ENCODE measurements at places on chromosomes 16 and 17.

GRCh38 chr17:17742688-17743390 lies 61.6 kb downstream of the RAI1 start:
- no peak for ATAC-seq

DNA sequence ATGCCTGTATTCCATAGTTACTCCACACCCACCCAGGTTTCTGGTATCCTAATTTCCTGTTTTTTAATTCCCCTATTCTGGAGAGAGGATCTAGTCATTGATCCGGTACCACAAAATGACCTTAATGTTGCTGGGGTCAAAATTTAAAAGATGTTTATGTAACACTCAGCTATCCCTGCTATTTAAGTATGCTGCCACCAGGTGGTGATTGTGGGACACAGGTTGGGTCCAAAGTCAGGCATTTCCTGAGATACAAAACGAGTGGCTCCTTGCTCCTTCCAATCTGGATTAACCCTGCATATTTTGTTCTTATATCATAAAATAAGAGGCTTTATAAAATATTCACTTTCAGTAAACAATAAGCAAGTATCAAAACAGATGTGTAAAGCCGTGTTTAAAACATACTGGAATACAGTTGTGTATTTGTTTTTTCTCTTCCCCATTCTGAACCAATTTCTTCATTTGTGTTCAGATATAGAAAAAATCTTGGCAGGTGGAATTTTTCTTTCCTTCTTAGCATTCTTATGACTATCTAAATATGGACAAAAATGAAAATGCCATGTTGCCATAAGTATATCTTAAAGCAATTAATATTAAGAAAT lies 16.3 kb downstream of the HS3ST4 start:
- no peak for ATAC-seq

- ATAC-seq: no peak
Measured at GRCh38 chr17:69581061-69581961, 166.8 kb downstream of the MAP2K6 start.

DNA sequence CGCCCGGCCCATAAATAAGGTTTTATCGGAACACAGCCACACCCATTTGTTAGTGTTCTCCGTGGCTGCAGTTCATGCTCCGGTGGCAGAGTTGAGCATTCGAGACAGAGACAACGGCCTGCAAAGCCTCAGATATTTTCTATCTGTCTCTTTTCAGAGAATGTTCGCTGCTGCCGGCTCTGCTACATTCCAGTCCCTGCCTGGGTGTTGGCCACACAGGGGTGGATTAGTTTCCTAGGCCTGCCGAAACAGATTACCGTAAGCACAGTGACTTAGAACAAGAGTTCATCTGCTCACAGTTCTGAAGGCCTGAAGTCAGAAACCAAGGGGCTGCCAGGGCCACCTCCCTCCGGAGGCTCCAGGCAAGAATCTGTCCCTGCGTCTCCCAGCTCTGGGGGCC lies 19.1 kb upstream of the GSG1L start:
- no peak for ATAC-seq

- ATAC-seq: no peak
Measured at GRCh38 chr16:56350491-56351405, 74.6 kb downstream of the AMFR start.

- ATAC-seq: no peak
Measured at GRCh38 chr17:30429155-30429554, 48.1 kb upstream of the GOSR1 start.

DNA sequence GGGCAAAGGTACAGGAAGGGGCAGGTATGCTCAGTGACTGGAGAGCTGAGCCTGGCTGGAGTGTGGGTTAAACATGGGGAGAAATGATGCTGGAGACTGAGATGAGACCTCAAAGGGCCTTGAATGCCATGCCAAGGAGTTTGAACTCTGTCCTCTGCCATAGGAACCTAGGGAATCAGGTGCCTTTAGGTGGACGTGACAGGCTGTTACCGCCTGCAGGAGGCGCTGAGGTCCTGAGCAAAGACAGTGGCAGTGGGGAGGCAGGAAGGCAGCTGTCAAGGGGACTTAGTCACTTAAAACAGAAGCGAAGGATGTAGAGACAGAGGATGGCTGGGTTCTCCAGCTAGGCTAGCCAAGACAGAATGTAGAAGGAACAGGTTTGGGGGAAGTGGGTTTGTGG lies 9.1 kb downstream of the PSMB3 start:
- ATAC-seq: peak; percentile 25

- no peak for ATAC-seq
Measured at GRCh38 chr17:45288825-45289224, 26.9 kb upstream of the SPATA32 start.

DNA sequence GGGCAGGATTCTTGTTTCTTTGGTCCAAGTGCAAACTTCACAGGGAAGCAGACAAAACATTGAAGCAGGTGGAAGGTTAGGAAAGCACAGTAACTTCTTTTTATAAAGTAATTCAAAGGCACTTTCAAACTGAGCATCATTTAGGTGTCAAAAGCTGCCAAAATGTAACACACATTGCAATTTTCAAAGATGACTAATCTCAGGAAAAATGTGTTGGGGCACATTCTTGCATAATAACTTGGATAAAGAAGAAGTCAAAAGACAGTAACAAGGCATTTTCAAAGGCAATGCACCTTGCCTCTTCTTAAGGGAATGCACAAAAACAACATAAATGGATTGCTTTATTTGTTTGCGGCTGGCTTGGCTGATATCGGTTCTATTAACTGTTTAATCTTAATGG lies 3.6 kb downstream of the KCNJ2 start:
- ATAC-seq: no peak

DNA sequence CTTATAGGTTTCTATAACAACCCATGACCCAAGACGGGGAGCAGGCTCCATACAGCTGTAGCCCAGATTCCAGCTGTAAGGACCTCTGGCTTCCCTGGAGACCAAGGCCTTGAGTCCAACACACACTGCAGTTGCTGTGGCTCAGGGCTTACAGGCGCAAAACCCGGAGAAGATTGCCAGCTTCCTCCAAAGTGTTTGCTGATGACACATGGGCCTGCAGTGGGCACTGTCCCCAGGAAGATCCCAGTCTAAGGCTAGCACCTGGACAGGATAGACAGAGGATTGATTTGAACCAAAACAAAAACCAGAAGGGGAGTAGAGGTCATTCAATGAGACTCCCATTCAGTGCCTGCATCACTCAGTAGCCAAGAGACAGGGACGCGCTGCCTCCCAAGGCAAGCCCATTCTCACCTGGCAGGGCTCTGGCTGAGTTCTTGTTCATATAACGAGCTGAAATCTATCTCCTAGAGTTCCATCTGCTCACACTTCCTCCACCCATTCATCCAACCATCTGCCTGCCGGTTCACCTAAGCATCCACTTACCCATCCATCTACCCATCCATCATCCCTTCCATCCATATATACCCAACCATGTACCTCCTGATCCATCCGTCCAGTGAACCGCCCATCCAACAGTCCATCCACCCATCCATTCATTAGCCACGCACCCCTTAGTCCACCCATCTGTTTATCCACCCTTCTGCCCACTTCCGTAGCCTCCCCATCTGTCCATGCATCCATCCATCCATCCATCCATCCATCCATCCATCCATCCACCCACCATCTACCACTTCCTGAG lies 10.2 kb downstream of the RAB11FIP4 start:
- ATAC-seq: no peak

GRCh38 chr16:50889276-50889675 lies 147.4 kb downstream of the CYLD start:
- no peak for ATAC-seq

DNA sequence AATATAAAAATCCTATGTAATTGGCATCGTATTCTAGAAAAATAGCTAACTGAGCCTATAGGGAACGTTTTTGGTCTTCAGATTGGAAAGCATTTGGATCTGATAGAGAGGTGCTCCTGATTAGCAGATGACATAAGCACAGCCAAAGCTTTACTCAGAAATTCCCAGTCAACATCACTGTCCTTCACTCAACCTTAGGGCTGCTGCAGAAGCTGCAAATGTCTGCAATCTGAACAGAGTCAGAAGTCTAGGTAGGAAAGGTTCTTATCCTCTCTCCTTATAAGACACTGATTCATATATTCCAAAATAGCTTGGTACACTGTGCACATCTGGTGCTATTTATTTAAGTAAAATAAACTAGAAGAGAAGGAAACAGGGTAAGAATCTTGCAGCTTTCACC lies 19.2 kb downstream of the STRADA start:
- no peak for ATAC-seq

DNA sequence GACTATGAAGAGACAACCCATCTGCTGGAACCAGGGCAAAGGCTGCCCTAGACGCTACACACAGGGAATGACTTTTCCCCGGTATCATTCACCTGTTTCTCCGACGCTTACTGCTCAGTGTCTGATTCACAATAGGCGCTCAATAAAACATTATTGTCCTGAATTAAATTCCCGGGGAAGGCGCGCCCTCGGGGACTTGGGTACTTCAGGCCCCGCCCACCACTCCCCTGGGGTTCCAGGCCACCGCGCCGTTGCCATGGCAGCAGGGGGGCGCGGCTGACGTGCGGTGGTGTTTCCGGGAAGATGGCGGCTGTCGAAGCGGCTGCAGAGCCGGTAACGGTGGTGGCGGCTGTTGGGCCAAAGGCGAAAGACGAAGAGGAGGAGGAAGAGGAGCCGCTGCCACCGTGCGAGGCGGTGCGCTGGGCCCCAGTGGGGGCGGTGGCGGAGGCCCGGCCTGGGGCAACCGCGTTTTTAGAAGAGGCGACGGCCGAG lies at the start of gene RUNDC1:
TSS of gene RUNDC1 (plus strand) at position 292 of the 492 bp plus-strand sequence. CDS start at position 304, 12 bp downstream.
- peak; percentile 82 for ATAC-seq

DNA sequence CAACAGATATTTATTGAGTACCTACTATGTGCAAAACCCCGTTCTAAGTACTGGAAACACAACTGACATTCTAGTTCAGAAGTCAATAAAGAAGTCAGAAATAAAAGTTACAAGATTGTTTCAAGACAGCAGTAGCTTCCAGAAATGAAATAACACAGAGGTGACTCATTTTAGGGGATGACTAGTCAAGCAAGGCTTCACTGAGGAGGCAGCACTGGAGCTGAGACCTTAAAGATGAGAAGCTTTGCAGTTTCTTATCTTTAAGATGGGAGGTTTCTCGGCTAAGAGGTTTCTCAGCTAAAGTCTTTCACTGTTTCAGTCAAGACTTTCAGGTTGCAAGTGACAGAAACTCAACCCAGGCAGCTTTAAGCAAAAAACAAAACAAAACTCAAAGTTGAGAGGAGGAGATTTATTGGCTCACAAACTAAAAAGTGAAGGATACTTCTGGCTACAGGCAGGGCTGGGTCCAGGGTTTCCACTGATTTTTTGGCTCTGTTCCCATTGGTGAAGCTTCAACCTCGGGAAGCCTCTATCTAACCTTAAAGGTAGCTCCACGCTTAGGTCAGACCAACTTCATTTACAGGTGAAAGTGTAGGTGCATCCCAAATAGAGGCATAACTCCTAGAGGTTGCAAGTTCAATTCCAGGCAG lies 7.4 kb upstream of the MMP2 start:
- ATAC-seq: peak; percentile 23

GRCh38 chr16:85162478-85163277 lies 50.4 kb upstream of the CIBAR2 start:
- ATAC-seq: no peak

DNA sequence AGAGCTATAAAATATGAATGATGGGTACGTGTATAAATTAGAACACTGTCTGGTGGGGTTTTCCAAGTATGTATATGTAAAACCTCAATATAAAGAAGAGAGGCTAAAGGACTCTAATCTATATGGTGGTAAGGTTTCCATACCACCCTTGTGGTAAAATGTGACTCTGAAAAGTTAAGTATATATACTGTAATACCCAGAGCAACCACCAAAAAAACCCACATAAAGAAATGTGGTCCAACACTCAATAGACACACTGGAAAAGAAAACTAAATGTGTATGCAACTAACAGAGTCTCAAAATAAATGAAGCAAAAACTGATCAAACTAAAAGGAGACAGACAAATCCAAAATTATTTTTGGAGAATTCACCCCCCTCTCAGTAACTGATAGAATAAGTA lies 72.2 kb downstream of the XPO6 start:
- peak; percentile 15 for ATAC-seq

DNA sequence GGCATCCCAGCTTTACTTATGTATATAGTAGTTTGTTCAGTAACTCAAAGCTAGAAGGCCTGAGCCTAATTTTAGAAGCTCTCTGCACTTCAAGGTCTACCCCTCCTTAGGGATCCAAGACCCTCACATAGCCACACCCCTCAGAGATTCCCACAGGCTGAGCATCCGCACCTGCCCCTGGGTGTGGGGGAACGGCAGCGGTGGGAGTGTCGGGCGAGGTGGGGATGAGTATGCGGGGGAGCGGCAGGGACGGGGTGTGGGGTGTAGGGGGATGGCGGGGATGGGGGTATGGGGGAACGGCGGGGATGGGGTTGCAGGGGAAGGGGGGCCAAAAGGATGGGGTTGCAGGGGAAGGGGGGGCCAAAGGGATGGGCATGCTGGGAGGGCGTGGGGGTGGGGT lies 24.9 kb upstream of the BEAN1 start:
- ATAC-seq: no peak

DNA sequence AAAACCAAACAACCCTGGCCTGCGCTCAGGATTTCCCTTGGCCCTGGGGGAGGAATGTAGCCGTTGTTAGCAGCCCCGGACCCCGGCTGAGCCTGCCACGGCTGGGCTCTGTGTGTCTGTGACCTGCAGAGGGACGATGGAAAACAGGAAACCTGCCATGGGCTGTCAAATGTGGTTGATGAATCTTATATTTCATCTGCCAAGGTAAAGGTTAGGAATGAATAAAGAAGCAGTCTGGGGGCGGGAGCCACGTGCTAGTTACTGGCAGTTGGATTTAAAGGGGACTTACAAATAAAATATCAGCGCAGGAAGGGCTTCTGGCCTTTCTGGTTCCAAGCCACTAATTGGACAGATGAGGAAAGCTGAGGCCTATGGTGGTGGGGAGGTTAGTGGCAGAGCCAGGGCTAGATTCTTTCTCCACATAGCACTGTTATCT lies at the start of gene KRT23:
TSS of gene KRT23 (minus strand) at position 263 of the 436 bp plus-strand sequence. CDS start 1,043 bp downstream, outside the sequence.
- ATAC-seq: no peak

GRCh38 chr16:53369921-53370320 lies 64.3 kb upstream of the RBL2 start:
- ATAC-seq: no peak

DNA sequence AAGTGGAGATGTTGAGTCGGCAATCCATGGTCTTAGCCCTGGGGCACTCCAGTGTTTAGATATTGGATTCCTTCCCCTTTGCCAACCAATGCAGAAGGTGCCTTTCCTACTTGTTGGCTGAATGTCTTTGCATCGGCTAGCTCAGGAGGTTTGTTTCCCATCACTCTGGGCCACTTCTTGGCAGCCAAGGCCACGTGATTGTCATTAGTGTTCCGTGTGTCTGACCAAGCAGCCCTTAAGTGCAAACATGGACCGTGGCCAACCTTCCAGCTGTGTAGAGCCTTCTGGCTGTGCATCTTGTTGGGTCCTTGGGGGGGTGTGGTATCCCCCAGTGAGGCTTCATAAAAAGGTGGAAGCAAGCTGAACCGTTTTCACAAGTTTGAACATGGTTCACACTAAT lies 66.0 kb downstream of the GNAO1 start:
- ATAC-seq: no peak

GRCh38 chr17:51434434-51435170 lies 174.3 kb downstream of the UTP18 start:
- peak; percentile 42 for ATAC-seq
